Inflammatory macrophage treated with lipopolysaccharide for 1 hour (primary cell): ENCODE measurements at places on chromosomes 4 and X.
A peak's percentile ranks its signal among the peaks of the same experiment; 100 is the strongest.

DNA sequence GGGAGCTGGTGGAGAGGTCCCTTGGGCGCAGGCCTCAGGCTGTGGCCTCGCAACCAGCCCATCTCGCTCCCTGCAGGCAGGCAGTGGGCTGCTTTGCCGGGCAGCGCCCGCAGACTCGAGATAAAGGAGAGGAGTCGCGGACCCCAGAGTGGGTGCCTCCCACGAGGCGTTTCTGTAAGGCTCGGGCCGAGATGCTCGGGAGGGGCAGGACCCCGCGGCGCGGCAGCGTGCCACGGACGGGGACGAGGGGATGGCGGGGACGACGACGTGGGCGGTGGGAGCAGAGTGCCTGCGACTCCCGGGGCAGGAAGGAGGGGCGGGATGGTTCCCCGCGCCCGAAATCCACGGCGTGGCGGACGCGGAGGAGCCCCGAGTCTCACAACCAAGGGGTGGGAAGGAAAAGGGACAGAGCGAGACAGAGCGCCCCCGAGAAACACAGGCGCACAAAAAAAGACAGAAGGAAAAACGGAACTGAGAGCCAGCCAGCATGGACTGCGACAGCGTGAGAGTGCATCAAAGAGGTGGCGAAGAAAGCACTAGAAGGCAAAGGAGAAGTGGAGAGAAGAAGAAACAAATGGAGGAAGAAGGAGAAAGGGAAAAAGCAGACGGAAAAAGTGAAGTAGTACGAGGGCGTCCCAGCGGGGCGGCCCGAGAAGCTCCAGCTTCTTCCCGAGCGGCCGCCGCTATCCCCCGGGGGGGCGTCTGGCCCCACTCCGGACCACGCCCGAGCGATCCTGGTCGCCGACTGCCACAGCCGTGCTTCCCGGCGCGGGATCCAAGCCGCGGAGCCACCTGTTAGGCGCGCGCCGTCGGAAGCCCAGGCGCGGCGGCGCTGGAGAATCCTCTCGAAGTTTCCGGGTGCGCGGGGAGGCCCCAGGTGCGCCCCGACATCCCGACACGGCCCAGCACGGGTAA is 1.5 kb downstream of the BEND4 start:
- no peak for DNase-seq

GRCh38 chrX:149213264-149213663 is 291.8 kb downstream of the IDS start:
- DNase-seq = no peak

- no peak for DNase-seq
These were observed 11.9 kb upstream of the ASIC5 start for GRCh38 chr4:155877971-155878370.

DNA sequence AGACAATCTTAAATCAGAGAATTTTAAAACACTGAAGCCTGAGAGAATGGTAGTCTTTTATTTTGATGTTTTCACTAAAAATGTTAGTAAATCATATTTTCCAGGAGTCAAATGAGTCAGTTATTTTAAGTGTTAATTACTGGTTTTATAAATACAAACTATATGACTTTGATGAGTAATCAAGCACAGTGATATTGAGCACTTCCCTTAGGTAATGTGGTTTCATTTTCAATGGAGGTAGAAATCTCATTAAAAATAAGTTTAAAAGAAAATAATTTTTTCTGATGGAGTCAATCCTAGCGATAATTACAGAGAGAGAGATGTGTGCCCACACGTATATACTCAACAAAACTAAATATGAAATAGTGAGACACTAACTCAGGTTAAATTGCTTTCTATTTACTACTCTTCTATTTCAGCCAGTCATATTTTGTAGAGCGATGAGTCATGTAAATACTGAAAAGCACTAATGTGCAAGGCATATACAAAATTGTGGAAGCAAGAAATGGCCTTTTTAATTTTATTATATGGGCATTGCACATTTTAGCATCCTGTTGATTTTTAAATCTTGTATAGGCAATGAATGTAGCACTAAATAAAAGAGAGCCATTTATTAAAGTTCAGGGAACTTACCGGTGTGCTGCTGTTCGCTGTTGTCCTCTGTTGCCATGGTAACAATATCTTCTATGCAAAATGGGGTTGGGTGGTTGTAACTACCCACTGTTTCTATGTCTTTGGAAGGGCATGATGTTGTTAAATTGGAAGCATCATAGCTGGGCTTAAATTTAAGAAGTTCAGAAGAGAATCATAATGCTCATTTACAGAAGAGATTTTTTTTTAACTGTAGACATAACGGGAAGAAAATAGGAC is 513.7 kb downstream of the TLL1 start:
- no peak for DNase-seq

DNA sequence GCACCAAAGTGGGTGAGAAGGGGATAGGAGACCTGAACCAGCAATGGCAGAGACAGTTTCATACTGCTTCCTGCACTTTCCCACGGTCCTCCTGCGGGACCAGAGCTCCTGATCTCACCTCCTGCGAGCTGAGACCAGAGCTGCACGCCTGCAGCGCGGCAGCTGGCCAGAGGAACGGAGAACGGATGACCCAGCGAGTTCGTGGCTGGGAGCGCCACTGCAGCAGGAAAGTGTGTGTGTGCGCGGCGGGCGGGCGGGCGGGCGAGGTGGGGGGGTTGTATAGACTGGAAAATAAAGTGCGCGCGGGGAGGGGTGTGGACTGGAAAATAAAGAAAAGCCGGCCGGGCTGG is 16.5 kb downstream of the MCF2 start:
- no peak for DNase-seq

GRCh38 chr4:180437601-180438000 is 1805.6 kb upstream of the TENM3 start:
- no peak for DNase-seq

DNA sequence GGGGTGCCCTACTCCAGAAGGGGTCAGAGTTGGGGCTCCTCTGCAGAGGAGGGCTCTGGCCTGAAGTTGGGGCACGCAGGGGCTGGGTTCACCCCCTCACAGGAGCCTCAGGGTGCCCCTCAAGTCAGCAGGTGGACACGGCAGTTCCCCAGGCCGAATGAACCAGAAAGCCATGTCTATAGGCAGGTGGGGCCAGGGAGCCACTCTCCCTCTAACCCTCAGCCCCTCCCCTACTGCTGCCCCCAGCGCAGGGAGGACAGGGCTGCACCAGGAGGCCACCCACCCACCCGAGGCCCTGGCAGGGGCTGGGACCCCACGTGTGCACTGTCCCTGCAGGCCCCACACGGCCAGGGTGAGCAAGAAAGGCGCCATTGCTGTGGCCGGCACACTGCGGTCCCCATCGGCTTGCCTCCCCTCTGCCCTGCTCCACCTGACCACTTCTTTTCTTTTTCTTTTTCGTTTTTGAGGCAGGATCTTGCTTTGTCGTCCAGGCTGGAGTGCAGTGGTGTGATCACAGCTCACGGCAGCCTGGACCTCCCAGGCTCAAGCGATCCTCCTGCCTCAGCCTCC is 83.8 kb downstream of the FAM53A start:
- no peak for DNase-seq

DNA sequence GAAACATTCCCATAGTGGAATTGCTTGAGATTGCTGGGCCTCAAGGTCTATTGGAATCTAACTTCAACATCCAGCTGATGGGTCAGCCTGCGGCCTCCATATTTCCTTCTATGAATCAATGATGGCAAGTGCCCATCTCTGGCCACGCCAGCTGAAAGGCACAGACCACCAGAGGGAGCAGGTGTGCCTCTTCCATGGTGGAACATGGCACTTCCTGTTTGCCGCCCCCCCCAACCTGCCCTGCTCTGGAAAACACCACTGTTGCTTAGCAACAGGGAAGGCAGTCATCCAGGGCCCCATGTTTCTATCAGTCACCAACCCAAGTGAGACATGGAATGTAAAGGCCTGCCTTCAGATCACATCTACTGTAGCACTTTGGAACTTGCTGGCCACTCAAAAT is 11.6 kb downstream of the PAGE4 start:
- peak; percentile 40 for DNase-seq

DNA sequence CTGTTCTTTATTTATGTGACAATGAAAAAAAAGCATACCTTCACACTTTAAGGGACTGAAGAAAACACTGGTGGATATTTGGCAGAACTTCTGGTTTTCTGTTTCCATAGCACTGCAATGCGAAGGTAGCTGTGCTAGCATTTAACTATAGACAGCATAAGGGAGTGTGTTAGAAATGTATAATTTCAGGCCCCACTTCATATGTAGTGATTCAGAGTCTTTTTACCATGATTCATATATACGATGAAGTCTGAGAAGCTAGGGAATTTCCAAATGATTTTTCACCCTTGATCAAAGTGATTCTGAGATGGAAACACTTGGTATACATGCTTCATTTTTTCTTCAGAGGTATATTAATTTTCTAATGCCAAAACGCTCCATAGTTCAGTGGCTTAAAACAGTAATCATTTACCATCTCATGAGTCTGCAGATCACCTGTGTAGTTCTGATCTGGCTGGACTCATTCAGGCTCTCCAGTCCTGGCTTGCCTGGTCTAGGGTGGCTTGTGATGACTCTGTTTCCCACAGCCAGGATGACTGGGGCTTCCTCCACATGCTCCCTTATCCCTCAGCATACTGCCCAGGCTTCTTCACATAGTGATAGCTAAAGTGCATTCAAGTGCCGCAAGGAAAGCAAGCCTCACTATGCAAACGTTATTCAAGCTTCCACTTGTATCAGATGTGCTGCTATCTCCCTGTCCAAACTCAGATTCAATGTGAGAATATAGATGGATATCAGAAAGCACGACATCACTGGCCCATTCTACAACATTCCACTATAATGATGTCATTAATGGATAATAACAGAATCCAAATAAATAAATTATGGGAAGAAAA is 790.1 kb downstream of the TECRL start:
- no peak for DNase-seq

DNA sequence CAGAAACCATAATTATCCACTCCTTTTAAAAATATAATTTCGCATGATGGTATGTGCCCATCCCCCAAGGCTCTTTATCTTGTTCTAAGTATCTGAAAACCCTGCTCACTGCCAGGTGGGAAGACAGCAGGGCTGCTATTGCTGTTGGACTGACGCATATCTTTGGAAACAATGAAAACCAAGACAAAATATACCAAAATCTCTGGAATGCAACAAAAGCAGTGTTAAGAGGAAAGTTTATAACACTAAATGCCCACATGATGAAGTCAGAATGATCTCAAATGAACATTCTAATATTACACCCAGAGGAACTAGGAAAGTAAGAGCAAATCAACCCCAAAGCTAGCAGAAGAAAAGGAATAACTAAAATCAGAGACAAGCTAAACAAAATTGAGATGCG is 162.0 kb downstream of the FAM47B start:
- no peak for DNase-seq

- peak; percentile 88 for DNase-seq
These were observed at the start of gene AP1AR for GRCh38 chr4:112231779-112232713. TSS of gene AP1AR (plus strand) at chr4:112231787. CDS start at chr4:112232092, 305 bp downstream.

DNA sequence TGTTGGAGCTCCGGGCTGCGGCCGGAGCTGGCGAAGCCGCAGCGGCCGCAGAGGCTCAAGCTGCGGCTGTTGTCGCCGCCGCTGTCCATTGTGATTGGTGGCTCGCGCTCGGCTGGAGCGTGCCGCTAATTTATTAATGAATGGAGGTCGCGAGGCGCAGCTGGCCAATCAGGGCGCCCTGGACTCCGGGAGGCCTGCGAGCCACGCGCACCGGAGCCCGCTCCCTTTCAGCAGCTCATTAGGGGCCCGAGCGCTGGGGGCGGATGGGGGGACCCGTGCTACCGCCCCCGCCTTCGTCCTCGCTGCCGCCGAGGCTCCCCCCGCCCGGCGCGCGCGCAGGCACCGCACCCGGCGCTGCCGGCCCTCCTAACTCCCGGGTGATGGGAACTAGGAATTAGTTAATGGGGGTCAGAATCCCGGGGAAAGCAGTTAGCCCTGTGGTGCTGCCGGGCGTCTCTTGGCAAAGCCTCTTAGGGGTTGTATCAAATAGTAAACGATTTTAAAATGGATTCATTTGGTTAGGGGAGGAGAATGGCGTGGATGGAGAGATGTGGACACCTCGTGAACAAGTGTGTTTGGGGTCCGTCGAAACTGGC is 589 bp upstream of the NEUROG2 start:
- DNase-seq = no peak

- no peak for DNase-seq
These were observed 42.3 kb upstream of the FAM156A start for GRCh38 chrX:53000447-53001135.

DNA sequence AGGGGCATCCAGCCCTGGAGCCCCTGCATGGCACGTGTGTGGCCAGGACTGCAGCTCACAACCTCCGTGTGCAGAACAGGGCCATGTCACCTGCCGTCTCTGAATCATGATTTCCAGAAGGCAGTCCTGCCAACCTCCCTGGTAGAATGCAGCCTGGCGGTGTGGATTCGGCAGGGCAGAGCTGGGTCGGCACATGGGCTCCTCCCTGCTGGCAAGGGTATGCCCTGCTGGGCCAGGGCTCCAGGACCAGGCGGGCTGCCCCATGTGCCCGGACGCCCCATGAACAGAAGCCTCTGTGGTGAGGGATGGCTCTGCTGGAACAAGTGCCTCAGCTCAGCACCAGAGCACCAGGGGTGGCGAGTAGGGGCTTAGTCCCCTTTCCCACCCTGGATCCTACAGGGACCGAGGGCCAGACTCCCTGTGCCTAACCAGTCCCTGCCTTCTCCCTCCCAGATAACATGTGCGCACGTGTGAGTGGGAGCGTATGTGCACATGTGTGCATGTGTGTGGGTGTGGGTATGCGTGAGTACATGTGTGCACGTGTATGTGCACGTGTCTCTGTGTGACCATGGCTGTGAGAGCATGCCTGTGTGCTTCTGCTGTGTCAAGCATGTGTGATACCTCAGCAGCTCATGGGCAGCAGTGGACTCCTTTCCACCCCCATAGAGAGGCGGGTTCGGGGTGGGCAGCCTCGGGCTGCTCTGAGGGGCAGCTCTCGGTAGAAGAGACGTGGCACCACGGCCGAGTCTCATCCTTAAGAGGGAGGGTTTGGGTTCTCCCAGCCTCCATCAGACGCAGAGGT is 10.3 kb upstream of the MXD4 start:
- DNase-seq = no peak

DNA sequence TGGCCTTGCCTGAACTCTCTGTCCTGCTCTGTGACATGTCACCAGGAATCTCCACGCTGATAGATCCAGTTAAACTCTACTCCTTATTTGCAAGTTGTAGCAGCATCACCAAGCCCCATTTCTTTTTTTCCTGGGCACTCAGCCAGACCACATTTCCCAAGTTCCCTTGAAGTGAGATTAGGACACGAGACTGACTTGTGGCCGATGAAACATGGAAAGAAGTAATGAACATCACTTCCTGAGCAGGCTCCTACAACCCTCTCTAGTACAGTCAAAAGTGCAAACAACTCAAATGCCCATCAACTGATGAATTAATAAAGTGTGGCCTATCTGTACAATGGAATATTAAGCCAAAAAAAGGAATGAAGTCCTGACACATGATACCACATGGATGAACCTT is 74.6 kb downstream of the MAP3K15 start:
- peak; percentile 18 for DNase-seq
